Left renal pelvis (tissue), 4 donors: ENCODE measurements at places on chromosomes 3 and 15.

DNA sequence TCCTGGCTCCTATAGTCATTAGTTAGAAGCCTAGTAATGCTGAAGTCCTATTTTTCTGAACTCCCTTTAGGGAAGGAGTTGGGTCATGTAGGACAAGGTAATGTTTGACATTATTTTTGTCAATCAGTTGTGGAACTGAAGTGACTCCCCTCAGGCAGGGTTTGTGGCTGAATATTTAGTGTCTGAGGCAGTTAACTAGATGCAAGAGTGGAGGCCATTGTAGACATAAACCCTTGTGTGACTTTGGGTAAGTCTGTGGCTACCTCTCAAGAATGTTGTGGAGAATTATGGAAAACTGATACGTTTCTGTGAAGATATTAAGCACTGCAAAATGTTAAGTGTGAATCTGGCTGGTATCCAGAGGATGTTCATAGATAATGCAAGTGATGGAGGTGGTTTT, 125.2 kb upstream of the PHLDB2 start:
- DNase-seq: no peak

GRCh38 chr3:14253022-14253706, 74.5 kb downstream of the LSM3 start:
- DNase-seq: no peak

DNA sequence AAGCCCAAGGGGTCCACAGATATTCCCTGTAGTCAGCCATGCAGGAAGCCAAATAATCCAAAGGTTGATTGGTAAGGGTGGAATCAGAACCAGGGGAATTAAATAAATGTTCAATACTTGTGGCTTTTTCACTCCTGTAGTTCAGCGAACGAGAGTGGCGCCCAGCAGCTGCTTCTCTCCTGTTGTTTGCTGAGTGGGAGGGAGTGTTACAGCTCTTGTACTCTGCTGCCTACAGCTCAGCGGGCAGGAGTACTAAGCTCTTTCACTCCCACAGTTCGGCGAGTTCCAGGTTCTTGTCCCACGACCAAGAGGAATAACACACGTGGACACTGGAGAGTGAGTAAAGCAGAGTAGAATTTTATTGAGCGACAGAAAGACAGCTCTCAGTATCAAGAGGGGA, 105.9 kb downstream of the MOBP start:
- DNase-seq: no peak

DNA sequence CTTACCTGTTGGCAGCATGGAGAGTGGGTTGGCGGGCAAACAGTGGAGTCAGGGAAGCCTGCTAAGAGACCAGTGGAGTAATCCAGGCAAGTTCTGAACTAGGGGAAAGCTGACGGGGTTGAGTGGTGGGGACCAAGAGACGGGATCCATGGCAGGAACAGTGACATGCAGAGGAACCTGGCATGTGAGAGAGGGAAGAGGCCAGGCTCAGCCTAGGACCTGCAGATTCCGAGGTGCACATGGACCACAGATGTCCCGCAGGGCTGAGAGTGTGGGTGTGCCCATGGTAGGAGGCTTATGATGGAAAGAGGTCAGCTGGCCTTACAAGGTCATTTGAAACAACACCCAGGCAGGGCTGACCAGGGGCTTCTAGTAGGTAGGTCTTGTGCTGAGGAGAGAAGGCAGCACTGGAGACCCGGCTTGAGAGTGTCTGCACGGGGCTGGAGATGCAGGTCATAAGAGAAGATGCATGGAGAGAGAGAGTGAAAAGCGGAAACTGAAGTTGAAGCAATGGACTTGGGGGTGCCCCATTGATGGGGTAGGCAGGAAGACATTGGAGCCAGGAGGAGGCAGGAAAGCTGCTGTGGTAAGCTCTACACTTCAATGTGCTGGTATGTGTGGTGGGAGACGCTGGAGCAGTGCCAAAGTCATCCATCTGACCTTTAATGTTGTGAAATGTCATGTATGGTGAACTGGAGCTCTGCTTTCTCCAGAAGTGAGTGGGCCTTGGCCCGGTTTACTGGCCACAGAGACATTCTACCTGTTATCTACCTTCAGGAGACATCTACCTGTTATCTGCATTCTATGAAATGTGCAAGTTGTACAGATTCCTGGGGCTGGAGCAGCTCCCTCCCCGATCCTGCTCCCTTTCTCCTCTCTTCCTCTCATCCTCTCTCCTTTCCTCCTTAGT, 4.6 kb downstream of the SPSB4 start:
- no peak for DNase-seq
